Coronary artery (tissue), 2 donors: ENCODE measurements at places on chromosomes 5 and 9.

- DNase-seq = no peak
Observed at GRCh38 chr9:122546196-122546595, 6.7 kb upstream of the OR1N2 start.

- no peak for DNase-seq
Observed at GRCh38 chr5:108266242-108266641, 115.7 kb downstream of the FBXL17 start.

GRCh38 chr9:130834371-130835336 is at the start of gene ABL1:
TSS of gene ABL1 (plus strand) at chr9:130835254. CDS start at chr9:130835447, 193 bp downstream.
- DNase-seq = peak; percentile 86

DNA sequence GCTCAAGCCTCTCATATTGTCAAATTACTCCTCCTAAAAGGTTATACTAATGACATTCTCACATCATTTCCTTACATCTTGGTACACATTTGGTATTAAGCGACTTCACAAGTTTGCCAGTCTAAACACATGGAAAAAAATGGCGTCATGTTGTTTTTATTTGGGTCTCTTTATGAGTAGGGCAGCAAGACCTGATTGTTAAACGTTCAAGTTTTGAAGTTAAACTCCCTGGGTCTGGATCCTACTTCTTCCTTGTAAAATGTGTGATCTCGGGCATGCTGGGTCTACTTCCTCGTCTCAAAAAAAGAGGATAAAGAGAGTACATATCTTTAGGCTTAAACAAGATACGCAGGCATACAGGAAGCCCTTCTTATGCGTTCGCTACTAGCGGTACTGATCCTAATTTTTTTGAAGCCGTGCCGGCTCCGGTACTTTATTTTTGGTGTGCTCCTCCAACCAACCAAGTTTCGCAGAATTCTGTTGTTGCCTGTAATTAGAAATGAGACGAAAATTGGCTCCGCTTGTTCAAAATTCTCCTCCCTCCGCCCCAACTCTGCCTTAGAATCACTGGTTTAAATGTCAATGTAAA is 596 bp upstream of the CDC37L1 start:
- DNase-seq = no peak

DNA sequence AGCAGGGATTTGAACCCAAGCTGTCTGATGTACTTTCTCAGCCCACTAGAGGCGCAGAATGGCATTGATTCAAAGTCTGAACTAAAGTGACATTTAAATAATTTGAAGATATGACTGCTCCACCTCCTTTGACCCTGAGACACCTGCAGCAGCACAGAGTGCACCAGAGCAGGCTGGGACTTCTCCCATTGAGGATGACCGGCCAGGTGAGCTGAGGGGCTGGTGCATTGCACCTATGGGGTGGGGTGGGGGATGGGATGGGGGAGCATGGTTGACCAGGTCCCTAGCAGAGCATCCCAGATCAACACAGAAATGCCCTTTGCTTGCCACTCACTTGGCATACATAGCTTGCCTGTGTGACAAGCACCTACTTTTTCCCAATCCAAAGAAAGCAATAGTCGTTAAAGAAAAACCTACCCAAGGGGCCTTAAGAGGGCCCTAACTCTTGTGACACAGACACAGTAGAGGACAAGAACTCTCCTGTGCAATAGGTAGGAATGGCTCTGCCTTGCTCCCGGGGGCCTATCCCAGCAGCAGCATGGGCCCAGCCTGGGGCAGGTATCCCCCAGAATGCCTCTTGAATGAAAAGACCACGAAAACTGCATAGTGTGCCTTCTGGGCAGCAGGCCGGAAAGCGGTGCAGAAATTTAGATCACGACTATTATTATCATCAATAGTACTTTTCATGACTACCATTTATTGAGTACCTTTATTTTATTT is 6.5 kb downstream of the SH3PXD2B start:
- DNase-seq = no peak

DNA sequence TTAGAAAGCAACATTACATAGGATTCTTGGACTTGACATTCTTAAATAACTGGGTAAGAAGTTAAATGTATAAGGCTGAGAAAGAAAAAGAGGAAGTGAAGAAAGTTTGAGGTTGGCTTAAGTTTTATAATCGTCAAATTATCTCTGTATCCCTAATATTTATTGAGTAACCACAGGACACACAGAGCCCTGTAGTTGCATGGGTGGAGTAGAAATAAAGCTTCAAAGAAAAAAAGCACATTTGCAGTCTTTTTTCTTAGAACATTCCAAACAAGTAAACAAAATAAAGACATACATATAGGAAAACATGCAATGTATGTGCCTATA is 137.0 kb downstream of the CCDC192 start:
- no peak for DNase-seq

- no peak for DNase-seq
Observed at GRCh38 chr5:150780187-150780692, 1.7 kb downstream of the SMIM3 start.

DNA sequence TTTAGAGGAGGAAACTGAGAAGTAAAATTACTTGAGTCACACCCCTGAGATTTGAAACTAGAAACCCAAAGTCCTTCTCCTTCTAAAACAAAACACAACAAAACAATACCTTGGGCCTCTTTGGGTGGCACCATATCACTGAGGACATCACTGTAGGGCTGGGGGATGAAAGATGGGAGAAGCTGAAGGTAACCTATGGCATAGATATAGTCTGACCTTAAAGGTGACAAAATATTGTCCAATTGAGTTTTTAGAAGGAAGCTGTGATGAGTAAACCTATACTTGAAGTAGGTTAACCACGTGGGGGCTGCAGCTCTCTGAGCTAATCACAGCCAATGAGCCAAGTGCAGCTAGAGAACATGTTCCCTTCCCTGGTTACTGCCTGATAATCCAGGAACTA is 167.4 kb upstream of the CD180 start:
- no peak for DNase-seq

GRCh38 chr5:150210644-150211043 is 20.8 kb downstream of the SLC6A7 start:
- no peak for DNase-seq

DNA sequence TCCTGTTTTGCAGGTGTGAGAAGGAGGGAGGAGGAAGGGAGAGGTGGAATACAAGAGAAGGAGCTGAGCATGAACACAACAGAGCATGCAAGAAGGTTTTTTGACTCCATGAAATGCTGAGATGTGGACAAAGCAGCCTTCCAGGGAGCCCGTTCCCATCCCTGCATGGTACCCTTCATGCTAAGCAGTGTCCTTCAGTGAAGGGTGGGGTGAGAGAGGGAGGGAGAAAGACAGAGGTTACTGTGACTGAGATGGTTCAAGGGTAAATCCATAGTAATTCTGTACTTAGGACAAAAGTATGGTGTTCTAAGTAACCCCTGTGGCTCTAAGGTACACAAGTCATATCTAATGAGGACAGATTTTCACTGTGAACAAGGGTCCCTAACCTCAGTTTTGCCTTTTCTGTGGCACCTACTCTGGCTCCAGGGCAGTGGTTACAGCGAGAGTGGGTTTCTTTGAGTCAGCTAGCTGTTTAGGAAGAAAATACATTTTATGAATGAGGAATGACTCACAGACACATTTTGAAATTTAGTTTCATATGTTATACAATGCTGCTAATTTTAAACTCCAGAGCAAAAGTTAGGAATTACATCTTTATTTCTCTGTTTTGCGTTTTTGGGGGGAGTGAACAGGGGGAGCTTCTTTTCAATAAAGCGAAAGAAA is 184.9 kb upstream of the SLC12A2 start:
- DNase-seq = no peak

GRCh38 chr5:134027288-134027615 is 22.5 kb upstream of the VDAC1 start:
- DNase-seq = no peak

- no peak for DNase-seq
Observed at GRCh38 chr5:103669615-103670014, 107.0 kb upstream of the NUDT12 start.

DNA sequence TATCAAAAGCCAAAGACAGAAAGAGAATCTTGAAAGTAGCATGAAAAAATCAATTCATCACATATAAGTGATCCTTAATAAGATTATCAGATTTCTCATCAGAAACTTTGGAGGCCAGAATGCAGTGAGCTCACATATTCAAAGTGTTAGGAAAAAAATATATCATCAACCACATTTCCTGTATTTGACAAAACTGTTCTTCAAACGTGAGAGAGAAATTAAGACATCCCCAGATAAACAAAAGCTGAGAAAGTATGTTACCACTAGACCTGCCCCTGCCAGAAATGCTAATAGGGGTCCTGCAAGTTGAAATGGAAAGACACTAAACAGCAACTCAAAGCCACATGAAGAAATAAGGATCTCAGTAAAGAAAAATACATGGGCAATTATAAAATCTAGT is 29.9 kb downstream of the HACD4 start:
- no peak for DNase-seq

GRCh38 chr9:116644091-116644688 is 42.9 kb upstream of the TRIM32 start:
- no peak for DNase-seq

- DNase-seq = peak; percentile 64
Observed at GRCh38 chr9:135608294-135608998, 30.9 kb downstream of the GLT6D1 start.

- DNase-seq = no peak
Observed at GRCh38 chr5:103111468-103111867, 8.5 kb downstream of the GIN1 start.

DNA sequence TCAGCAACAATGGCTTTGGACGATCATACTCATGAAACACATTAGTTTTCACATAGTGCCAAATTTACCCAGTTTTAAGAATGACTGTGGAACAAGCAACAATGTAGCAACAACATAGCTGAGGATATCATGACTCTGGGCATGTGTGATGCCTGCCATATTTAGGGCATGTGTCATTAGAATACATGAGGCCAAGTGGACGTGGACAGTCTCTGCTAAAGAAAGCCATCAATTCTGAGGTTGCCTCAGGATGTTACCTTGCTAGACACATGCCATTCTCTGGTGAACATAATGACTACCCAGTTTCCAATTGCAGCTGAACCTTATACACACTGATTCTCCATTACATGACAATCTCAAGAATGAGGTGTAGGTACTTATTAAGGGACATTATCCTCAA is 103.3 kb upstream of the ADAMTS19 start:
- DNase-seq = no peak

DNA sequence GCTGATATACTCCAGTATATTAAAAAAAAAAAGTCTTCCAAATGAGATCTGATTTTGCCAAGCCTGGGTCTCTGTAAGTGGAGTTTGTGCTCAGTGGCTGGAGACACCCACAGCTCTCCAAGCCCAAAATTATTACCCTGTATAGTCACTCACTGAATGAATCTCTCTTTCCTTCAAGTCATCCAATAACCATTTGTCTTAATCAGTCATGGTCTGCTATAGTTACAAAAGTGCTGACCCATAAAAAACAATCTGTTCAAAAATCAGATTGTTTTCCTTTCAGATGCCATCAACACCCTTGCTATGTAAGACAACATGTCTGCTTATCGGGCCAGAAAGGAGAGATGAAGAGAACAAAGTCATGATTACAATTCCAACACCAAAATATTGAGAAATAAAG is 159.4 kb upstream of the FST start:
- no peak for DNase-seq

DNA sequence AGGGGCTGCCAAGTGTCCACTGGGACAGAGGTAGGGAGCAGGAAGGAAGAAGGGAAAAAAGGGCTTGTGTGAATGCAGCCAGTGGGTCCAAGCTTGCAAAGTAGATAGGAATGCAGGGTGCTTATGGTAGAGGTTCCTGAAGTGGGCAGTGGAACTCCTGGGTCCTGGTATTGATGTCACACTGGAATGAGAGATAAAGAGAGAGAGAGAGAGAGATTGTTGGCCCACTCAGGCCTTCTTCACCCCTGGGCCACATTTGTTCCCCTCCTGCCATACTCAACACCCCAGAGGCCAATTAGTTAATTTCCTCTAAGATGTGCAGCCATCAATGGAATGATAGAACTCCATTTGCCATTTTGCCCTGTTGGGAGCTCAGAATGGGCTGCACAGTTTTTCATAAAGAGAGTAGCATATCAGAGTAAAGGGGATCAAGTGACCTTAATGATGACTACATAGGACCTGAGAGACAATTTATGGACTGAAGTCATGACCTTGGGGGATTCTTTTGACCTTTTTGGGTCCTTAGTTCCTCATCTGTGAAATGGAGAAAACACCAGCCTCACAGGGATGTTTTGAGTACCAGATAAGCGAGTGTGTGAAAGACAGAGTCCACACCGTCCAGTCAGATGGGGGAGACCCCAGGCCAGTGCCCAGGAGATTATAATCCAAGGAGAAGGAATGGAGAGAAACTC is 52.9 kb downstream of the PPARGC1B start:
- no peak for DNase-seq

DNA sequence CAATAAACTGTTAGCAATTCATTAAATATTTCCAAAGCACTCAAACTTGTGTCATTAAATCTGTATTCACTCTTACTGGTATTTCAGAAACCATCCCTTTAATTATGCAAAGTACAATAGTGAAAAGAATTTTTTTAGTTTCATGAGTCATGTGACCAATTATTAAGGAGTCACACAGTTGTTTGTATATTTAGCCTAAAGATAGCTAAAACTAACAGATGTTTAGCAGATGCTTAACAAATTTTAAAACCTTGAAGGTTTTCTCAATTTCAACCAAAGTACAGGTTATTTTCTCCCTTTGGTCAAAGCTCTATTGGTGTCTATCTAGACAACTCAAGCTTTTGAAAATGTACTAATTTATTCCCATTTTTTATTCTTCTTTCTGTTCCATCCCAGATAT is 44.1 kb downstream of the PJA2 start:
- DNase-seq = no peak

GRCh38 chr5:82019342-82020138 is 47.7 kb downstream of the ATG10 start:
- no peak for DNase-seq

GRCh38 chr9:84996716-84997115 is 327.2 kb downstream of the NTRK2 start:
- no peak for DNase-seq

DNA sequence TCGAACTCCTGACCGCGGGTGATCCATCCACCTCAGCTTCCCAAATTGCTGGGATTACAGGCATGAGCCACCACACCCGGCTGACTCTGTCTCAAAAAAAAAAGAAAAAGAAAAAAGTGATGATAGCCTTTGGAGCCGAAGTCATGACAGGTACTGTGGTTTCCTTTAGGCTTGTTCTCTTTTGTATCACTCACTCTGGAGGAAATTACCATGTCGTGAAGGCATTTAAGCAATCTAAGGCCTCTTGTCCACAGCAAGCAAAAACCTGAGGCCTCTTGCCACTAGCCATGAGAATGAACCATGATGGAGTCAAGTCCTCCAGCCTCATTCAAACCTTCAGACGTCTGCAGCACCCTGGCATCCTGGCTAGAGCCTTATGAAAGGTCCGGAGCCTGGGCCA is 286.1 kb downstream of the RAB3C start:
- DNase-seq = no peak

- no peak for DNase-seq
Observed at GRCh38 chr5:3598769-3599211, 3.2 kb downstream of the IRX1 start.

- no peak for DNase-seq
Observed at GRCh38 chr5:54002779-54003178, 307.6 kb downstream of the ARL15 start.

DNA sequence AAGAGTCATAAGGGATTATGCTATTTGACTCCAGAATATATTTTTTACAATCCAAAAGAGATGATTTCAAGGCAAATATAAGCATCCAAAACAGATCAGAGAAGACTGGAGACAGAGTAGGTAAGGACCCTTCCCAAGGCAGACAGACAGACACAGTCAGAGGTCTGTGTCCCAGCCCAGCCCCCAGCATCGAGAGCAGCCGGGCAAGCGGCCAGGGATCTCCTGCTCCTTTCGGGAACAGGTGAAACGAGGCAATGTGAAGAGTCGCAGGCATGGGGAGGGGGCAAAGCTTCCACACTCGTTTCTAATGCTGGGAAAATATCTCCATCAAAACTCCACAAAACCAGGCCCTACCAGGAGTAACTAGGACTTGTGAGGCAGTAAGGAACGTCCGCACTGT is 5.8 kb downstream of the PAEP start:
- no peak for DNase-seq
